Mammary epithelial cell (primary cell): ENCODE measurements at places on chromosomes 13 and 19. TPM values are rescaled to one million over a fixed set of nuclear protein-coding genes. Genes with fewer than 3 reads are reported as not detected.

- DNase-seq: no peak
Observed at GRCh38 chr13:20528452-20528851, 2.8 kb upstream of the CRYL1 start.

DNA sequence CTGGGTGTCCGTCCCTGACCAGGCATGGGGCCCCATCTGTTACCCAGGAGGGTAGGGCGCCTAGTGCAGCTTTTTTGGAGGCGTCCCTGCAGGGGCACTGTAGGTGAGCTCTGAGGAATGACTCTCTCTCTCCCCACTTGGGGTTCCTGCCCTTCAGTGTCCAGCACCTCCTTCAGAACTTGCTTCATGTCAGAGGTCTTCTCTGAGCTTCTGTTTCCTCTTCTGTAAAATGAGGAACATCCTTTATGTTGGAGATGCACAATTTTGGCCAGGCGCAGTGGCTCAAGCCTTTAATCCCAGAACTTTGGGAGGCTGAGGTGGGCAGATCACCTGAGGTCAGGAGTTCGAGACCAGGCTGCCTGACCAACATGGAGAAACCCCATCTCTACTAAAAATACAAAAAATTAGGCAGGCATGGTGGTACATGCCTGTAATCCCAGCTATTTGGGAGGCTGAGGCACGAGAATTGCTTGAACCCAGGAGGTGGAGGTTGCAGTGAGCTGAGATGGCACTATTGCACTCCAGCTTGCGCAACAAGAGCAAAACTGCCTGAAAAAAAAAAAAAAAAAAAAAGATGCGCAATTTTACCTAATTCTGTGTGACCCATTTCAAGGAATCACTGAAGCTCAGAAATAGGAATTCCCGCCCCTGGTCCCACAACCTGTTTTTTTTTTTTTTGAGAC, 15.2 kb upstream of the PIK3R2 start:
- no peak for DNase-seq

MAST1 gene
- total RNA-seq: 0.50 TPM

SYCN gene
- total RNA-seq: not detected in 2 replicates

SRRM5 gene
- not detected for total RNA-seq
